Testis (tissue), 5 donors: ENCODE measurements at places on chromosomes 6 and 20.

GRCh38 chr6:52108128-52108527, 20.7 kb upstream of the PKHD1 start:
- DNase-seq, result no peak

DNA sequence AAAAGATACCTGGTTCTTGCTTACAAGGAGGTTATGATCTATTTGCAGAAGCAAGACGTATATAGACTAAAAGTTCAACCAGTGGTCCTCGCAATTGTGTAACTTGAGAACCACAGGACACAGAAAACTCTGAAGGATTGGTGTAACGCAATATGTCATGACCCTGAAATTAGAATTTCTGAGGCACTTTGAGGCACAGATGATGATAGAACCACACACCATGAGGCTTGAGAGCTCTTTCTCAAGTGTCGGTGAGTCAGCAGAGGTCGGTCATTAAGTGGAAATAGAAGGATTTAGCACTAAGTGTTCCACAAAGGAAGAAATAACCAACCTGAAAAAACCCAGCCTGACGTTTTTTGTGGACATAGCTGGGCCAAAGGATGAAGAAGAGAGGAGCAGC, 15.3 kb upstream of the CCN2 start:
- no peak for DNase-seq

DNA sequence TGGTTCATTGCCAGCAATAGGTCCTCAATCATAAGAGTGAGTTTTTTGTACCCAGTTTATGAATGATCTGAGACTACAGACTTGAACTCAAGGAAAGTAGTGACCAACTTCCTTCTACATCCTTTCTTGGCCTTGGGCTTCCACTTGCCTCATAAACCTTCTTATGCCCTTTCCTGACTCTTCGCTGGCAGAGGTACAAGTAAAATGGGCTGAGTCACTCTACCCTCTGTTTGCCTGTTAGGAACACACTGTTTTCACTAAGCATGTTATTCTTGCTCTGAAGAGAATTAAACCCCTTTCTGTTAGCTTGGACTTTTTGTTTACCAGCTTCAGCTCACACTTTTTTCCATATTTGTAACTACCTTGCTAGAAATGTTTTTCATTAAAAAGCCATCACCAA, 74.4 kb downstream of the PKHD1 start:
- DNase-seq, result no peak

GRCh38 chr20:13286607-13287006, 65.5 kb downstream of the ISM1 start:
- no peak for DNase-seq
